Small intestine (tissue), 16 donors: ENCODE measurements at places on chromosomes 13 and 19. TPM values are rescaled to one million over a fixed set of nuclear protein-coding genes. Genes with fewer than 3 reads are reported as not detected.

ZNF844 gene
- polyA plus RNA-seq, result 1.6 TPM

PLPP2 gene
- 130 TPM for polyA plus RNA-seq

DNA sequence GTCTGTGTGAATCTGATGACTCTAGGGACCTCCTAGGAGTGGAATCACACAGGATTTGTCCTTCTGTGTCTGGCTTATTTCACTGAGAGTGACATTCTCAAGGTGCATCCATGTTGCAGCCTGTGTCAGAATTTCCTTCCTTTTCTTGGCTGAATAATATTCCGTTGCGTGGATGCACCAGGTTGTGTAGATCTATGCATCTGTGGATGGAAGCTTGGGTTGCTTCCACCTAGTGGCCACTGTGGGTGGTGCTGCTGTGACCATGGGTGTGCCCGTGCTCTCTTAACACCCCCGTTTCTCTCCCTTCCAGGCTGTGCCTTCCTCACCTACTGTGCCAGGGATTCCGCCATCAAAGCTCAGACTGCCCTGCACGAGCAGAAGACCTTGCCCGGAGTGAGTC is 26.2 kb downstream of the CELF5 start:
- DNase-seq, result peak; percentile 20

- no peak for DNase-seq
These were observed 105.5 kb downstream of the ZAR1L start for GRCh38 chr13:32209652-32210051.

GRCh38 chr19:827314-827709 is 325 bp upstream of the AZU1 start:
- no peak for DNase-seq

- DNase-seq, result no peak
These were observed 18.7 kb downstream of the LSM4 start for GRCh38 chr19:18304208-18304457.

GRCh38 chr19:2863816-2864215 is 3.3 kb upstream of the ZNF556 start:
- no peak for DNase-seq

GRCh38 chr13:23725922-23726321 is 155.7 kb downstream of the TNFRSF19 start:
- DNase-seq, result no peak

- DNase-seq, result no peak
These were observed 3.6 kb downstream of the ONECUT3 start for GRCh38 chr19:1756705-1757465.

DNA sequence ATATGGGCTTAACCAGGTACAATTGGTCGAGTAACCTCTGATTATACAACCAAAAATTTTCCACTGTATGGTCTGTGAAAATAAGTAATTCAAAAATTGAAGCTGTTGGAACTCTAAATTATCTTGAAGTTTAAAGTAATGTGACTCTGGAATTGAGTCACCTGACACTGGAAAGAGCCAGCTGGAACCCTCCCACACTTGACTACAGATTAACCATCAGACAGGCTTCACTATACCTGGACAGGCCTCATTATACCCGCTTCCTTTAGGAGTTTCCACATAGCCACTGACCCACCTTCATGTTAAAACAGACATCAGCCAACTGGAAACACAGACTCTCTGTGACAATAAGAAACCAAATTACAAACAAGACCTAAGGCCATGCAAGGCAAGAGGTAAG is 1.3 kb downstream of the ZNF433 start:
- DNase-seq, result peak; percentile 48

DNA sequence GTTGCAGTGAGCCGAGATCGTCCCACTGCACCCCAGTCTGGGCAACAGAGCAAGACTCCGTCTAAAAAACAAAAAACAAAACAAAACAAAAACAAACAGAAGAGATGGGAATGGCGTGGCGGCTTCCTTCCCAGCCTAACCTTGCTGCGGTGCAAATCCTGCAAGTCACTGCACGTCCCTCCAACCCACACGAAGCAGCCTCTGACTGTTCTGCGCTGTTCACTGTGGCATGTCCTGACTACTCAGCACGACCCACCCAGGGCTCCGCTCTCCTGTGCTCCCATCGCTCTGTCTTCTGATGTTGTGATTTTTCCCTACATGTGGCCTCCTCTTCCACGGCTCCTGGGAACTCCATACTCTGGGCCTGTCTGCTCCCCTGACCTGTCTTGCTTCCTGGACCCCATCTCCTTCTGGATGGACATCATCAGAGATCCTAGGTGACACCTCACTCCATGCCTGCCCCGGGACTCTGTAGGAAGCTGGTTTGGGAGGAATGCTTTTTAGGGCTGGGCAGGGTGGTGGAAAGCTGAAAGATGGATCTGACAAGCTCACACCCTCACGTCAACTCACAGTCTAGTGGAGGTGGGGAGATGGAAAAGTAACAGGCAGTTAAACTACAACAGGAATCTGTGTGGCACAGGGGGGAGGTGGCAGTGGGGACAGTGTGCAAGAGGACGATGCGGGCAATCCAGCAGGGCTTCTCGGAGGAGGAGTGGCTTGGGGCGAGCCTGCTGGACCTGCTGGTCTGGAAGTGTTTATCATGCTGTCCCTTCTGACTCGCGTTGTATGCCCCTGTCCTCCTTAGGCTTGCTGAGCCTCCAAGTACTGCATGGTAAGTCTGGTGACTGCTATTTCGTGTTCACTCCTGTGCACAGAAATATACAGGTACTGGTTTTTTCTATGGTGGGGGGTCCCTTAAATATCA is 18.8 kb downstream of the ZSCAN5A start:
- no peak for DNase-seq

DNA sequence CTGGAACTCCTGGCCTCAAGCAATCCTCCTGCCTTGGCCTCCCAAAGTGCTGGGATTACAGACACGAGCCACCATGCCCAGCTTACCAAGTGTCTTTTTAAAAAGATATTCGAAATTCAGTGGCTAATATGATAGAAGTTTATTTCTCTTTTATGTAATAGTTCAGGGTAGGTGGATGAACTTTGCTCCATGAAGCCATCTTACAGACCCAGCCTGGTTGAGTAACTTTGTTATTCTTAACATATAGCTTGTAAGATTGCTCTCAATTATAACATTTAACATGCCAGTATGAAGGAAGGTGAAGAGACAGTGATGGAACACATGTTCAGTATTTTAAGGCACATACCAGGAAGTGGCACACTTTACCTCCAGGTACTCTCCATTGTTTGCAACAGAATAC is 42.4 kb downstream of the ZIC2 start:
- DNase-seq, result peak; percentile 25
